Stimulated activated CD4-positive, alpha-beta T cell treated with anti-CD3 and anti-CD28 coated beads, TNF-alpha, amount 100 ng/mL, for 1 hour (primary cell): ENCODE measurements at places on chromosomes 1 and 21.

GRCh38 chr1:226711976-226712741, 26.9 kb downstream of the ITPKB start:
- no peak for DNase-seq

DNA sequence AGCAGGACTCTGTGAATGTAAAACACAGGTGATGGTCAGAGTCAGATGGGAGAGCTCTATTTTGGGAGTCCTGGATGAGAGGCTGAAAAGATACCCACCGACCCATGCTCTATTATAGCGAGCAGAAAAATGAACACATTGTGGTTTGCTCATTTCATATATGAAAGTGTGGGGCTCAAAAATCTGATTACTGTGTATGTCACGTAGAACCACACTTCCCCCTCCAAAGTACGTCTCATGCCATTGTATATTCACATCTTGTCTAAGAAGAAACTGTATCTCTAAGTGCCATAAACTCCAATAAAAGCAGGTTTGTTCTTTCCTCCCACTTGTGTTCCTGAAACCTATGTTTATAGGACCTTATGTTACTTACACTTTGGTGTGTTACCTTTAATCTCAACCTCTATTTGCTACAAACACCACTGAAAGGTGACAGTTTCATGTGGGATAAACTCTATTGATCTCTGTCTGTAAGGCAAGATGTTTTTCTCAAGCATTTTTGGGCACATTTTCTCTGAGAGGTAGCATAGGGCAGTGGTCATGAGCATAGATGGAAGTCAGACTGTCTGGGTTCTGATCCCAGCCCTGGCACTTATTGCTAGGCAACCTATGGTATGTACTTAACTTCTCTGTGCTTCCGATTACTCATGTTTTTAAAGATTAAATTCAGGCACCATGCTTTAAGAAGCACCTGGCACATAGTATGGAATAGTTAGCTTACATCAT, 214.4 kb downstream of the ST6GALNAC3 start:
- no peak for DNase-seq

GRCh38 chr1:53893999-53894636, at the start of gene DIO1:
DIO1 (plus strand) TSS chr1:53894187; CDS start chr1:53894211, 24 bp downstream.
- DNase-seq = no peak

- DNase-seq = peak; percentile 12
Measured at GRCh38 chr1:183956559-183957188, 80.9 kb downstream of the COLGALT2 start.

- DNase-seq = no peak
Measured at GRCh38 chr21:45634511-45635183, 8.9 kb upstream of the PCBP3 start.

DNA sequence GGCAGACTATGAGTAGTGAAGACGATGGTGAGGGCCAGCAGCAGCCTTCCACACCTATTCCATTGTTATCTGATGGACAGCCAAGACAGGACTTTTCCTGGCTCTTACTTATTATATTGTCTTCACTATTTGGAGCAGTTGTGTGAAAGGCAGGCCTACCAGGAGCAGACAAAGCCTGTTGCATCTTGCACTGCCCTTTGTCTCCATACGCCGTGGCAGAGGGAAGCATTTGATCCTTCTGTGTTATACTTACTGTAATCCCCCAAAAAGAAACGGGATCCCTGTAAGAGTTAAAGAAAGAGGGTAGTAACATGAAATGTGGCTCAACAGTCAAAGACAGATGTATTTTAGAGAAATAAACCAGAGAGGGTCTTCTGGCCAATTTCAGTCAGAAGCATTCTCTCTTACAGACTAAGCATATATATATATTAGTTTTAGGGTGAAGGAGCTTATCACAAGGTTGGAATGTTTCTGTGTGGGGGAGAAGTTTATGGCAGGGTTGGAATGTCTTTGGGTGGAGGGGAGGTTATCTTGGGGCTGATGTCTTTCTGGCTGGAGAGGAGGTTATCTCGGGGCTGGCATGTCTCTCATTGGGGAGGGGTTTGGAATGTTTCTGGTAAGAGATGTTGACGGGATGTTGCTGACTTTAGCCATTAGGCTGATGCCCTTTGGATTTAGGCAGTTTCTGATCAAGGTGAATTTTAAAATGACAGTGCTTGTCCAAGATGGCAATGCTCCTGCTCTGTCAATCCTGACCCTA, 23.4 kb upstream of the HSD3B1 start:
- no peak for DNase-seq

DNA sequence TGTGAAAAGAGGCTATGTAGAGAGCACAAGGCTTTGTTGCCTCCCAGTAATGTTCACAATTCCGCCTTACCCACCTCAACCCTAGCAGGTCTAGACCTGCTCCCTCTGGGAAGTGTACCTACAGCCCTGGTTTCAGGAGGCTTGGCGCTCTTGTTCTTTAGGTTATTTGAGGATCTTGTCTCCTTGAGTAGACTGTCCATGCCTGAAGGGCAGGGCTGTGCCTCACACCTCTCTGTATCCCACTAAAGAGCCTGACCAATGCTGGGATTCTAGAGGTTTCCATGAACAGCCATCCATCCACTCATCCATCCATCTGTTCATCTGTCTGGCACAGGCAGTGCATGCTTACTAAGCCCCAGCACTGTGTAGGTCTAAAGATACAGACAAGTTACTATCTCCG, 1.0 kb downstream of the RAB7B start:
- no peak for DNase-seq

- DNase-seq = no peak
Measured at GRCh38 chr1:199719156-199719842, 308.2 kb upstream of the NR5A2 start.

DNA sequence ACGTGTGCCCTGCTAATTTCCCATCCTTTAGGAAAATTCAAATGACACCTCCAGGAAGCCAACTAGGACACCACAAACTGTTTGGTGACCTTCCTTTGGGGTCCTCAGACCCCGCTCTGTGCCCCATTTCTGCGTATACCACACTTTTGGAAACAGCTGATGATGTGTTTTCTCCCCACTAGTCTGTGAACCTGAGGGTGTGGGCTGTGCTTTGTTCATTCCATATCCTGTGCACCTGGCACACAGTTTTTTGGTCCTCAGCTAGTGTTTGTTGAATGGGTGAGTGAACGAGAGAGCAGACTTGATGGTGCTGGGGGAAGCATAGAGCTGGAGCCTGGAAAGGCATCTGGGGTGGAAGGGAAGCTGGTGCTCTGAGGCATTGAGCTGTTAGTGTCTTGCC, 48.6 kb downstream of the RPS6KA1 start:
- no peak for DNase-seq

GRCh38 chr1:180268556-180269075, 38.6 kb downstream of the LHX4 start:
- DNase-seq = no peak

DNA sequence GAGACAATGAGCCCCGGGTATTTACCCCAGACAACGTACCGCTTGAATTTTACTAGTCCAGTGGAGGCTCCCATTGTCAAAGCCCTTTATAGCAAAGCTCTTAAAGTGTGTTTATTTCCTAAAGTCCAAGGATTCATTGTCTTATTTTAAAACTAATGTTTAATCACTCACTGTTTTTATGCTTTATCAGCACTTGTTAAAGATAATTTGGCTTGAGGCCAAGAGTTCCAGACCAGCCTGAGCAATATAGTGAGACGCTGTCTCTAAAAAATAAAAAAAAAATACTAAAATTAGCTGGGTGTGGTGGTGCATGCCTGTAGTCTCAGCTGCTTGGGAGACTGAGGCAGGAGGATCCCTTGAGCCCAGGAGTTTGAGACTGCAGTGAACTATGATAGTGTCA, 202.8 kb downstream of the RYR2 start:
- DNase-seq = no peak
